Fibroblast of pulmonary artery (primary cell): ENCODE measurements at places on chromosomes 2 and 18.

- DNase-seq: peak; percentile 10
Observed at GRCh38 chr2:120445449-120446143, 99.7 kb downstream of the INHBB start.

DNA sequence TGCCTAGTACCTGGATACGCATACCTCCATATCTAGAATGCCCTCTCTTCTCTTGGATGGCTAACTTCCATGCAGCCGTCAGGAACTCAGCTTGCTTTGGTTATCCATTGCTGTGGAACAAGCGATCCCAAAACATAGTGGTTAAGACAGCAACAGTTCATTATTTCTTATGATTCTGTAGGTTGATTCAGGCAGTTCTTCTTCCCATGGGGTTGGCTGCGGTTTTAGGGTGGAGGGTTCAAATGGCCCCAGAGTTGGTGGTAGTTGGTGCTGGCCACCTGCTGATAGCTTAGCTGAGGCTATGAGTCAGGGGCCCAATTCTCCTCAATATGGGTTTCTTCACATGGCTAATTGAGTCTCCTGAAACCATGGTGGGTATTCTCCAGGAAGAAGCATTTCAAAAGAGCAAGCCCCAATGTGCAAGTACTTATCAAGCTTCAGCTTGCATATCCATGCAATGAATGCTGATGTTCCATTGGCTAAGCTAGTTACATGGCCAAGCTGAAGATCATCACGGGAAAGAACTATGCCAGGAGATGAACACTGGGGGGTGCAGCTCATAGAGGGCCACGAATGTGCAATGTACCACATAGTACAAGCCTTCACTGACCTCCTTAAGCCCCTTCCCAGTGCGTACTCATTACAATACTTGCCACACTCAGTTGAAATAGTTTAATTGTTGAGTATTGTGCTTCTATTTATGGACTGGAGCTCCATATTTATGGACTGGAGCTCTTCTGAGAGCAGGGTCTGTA is 10.0 kb upstream of the RHOB start:
- DNase-seq: no peak

GRCh38 chr18:24094561-24094960 is 44.3 kb upstream of the CABYR start:
- DNase-seq: no peak

- DNase-seq: peak; percentile 82
Observed at GRCh38 chr2:10575609-10576280, 114.0 kb downstream of the NOL10 start.

- DNase-seq: no peak
Observed at GRCh38 chr2:216231867-216232266, 122.7 kb downstream of the XRCC5 start.

DNA sequence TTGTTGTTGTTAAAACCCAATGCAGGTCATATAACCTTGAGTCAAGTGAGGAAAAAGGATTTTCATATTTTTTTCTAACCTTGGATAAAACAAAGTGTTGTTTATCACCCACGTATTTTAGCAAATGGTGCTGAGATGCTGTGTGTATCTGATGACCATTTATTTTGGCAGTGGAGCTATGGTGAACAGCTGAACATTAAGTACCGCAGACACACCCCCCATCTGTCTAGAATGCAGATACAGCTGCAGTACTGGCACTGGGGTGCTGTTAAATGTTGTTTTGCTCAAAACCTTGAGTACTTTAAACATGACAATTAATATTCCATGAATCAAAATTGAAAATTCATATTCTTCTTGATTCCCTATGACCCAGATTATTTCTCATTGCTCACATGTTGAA is 773.3 kb upstream of the SLC39A10 start:
- no peak for DNase-seq

GRCh38 chr2:205792908-205793307 is 110.6 kb downstream of the NRP2 start:
- no peak for DNase-seq

DNA sequence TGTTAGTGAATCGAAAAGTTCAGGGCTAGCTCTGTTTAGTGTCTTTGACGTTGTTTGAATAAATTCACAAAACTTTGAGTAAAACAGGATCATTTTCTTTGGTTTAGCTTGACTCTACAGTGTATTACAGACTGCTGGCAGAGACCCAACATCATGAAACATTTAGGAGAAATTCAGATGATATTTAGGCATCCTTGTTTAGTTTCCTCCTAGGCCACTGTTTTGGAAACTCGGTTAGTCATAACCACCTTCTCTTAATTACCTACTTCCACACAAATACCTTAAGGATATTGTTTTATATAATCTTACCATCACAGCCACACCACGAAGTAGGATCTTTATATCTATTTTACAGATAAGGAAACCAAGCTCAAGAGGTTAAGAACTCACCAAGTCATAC is 7.8 kb downstream of the LIMS1 start:
- peak; percentile 55 for DNase-seq

DNA sequence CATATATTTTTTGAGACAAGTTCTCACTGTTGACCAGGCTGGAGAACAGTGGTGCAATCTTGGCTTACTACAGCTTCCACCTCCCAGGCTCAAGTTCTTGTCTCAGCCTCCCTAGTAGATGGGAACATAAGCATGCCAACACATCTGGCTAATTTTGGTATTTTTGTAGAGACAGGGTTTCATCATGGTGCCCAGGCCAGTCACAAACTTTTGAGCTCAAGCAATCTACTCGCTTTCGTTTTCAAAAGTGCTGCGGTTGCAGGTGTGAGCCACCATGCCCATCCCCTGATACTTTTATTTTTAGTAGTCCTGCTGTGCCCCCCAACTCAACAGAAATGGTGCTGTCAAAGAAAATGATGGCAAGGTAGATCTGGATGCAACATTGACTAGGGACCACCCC is 1127.3 kb downstream of the SUCLG1 start:
- no peak for DNase-seq

- no peak for DNase-seq
Observed at GRCh38 chr2:59798687-59799232, 754.7 kb downstream of the BCL11A start.

DNA sequence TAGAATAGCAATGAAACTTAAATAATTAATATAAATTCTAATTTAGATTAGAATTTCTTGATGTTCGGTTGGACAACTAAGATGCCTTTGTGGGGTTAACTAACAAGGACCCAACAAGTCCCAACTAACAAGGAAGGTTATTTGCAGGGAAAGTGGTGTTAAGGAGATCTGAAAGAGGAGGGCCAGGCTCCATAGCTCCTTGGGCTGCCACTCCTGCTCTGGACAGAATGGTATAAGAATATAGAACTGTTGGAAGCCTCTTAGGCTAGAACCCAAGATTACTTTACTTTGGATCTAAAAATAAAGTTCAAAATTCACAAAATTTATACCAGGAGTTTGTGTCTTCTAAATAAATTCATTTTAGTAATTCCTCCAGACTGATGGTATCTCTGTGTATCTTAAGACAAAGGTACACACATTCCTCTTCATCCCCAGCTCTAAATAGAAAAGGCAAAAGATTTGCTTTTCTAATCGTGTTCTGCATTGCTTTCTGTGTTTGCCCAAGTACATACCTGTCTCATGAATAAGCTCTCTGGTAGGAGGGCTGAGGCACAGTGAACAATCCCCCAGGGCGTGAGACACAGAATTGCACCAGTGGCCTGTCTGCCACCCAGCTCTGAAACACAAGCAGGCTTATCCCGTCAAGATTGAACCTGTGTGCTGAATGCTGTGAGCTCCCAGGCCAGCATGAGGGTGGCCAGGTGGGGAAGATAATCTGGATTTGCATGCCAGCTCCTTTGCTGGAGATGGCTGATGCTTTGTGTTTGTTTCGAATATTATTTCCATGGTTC is 176.0 kb downstream of the ACKR3 start:
- DNase-seq: peak; percentile 79

DNA sequence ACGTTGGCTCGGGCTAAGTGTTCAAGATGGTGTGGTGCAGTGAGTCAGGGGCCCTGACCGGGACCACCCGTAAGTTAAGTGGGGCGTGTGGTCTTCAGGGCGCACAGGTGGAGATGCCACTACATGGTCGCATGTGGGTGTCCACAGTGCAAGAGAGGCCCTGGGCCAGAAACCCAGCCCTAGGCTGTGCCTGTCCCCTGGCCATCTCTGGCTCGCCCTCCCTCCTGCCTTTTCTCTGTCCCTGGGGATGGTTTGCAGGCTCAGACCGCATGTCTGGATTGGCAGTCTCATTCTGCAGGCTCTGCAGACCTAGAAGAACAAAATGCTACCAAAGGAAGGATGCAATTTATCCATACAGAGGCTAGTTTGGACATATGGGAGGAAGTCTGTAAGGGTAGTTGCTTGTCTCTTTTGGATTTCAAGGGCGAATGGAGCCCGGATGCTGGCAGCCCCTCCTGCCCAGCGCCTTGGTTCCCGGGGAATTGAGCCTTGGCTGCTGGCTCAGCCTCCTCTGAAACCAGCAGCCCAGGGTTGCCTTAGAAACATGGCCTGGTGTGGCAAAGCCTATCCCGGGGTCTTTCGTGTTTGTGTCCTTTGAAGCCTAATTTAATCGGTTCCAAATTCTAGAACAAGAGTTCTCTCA is 417.5 kb upstream of the HS6ST1 start:
- no peak for DNase-seq

DNA sequence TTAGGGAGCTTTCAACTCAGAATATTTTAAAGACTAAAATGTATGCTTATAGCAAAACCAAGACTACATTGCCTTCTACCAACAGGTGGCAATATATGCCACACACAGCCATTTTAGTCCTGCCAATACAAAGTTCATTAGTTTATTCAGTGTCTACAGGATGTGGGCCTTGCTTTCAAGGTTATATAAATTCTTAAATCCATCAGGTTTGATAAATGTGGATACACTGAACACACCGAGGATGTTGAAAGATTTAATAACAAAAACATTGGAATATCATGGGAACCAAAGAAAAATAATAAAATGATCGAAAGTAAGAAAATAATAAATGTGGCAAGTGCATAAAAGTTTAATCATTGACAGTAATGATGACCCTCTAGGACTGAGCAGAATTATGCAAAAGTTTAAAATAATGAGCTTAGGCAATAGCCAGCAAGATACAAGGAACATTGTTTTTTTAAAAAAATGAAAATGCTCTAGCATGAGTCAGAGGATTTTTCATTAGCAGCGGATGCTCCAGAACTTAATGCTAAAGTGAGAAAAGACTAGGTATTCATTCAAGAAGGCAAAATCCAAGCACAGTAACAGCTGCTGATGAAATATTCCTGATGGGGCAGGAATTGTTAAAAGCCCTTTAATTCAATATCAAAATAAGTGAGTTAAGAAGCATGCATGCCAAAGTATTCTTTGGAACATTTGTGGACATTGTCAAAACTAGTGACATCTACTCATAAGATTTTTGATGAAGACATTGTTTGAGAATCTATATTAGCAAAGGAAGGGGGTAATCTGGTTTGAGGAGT is 14.2 kb downstream of the SCN9A start:
- DNase-seq: peak; percentile 60

GRCh38 chr2:65349863-65350262 is 82.5 kb downstream of the SPRED2 start:
- DNase-seq: peak; percentile 83

DNA sequence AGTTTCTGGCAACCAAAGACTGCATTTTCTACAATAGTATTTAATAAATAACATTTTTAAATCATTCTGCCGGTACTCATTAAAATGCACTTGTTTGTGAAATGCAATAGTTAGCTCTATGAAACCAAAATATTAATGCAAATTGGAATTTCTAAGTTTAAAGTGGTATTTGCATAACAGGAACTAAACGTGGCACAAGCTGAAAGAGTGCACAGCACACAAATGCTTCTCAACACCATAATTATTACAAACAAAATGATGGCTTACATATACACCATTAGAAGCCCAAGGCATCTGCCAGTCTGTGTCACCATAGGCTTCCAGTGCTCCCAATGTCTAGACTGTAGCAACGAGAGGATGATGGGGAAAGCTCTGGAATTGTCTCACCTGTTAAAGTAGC is 280.5 kb downstream of the TCF4 start:
- no peak for DNase-seq

- DNase-seq: no peak
Observed at GRCh38 chr2:195016841-195017240, 640.2 kb upstream of the SLC39A10 start.

DNA sequence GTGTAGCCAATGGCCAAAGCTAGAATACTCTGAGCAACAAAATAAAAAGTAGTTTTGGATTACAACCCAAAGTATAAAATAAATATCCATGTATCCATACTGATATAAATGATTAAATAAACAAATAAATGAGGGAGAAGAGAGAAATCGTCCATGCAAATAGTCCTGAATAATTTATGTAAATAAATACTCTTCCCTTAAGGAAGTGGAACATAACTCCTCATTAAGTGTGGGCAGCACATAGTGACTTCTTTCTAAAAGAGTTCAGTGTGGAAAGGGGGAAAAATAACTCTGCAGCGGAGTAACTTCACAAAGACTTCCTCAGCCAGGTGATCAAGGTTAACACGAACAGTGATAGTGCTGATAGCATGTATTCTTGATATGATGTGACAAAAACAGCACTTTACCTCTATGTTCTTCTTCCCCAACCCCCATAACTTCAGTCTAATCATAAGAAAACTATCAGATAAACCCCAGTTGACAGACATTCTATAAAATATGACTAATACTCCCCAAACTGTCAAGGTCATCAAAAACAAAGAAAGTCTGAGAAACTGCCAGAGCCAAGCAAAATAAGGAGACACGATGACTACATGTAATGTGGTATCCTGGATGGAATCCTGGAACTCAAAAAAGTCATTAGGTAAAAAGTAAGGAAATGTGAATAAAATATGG is 30.7 kb downstream of the METTL8 start:
- peak; percentile 33 for DNase-seq

DNA sequence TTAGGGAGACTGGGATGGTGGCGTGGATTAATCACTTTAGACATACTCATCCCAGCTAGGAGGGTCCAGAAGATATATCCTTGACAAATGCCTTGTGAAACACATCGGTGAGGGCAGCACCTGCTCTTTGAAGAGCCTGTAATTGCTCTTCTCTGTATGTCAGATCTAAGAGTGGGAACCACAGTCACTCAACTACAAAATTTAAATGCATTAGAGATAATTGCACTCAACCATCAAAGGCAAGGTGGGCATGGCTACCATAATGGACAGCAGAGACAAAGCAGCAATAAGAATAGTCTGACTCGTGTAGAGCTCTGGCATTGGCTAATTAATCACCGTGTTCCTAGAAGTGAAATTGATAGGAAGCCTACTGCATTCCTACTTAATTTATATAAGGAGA is 96.8 kb downstream of the ERBB4 start:
- no peak for DNase-seq

- peak; percentile 99 for DNase-seq
Observed at GRCh38 chr18:62425465-62426190, 97.2 kb upstream of the ZCCHC2 start.

DNA sequence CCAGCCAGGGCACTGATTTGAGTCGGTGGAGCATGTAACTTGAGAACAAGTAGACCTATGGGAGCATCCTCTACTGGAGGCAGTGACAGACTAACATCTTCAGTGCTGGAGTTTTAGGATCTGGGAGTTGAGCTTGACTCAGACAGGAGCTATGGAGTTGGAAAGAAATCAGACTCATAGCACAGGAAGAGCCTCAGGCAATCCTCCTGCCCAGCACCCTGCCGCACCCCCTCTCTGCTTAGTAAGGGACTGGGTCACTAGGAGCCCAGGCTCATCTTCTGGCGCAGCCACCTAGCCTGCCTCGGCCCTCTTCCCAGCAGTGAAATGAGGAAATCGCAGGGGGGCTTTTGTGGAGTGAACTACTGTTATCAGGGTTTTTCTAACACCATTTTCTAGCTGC is 3.6 kb downstream of the ARID5A start:
- no peak for DNase-seq

- no peak for DNase-seq
Observed at GRCh38 chr2:37396890-37397565, 52.6 kb downstream of the QPCT start.
